ENCODE measurements at places on chromosomes 16 and 17.

DNA sequence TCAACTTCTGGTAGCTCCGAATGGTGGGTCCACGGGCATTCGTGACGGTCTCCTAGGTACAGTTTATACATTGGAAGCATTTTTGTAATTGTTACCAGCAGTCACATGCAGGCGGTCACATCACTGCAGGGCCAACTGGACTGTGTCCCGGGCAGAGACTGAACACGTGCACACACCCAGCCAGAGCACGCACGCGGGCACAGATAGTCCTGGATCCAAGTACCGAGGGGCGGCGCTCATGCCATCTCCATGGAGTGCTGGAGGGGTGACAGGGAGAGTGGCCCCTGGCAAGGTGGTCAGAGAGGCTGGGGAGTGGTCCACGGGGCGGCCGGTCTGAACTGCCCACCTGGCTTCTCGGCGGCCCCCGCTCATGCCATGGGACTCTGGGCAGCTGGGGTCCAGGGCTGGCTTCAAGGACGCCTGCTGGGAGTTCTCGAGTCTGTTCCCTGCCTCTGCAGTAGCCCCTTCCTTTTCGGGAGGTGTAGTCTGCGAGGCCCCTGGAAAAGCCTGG lies 34.2 kb downstream of the BAIAP2 start:
- DNase-seq = no peak

- no peak for DNase-seq
Observed at GRCh38 chr17:59328601-59329000, 2.9 kb upstream of the YPEL2 start.

GRCh38 chr16:79066561-79066960 lies 534.0 kb downstream of the MAF start:
- DNase-seq = no peak

- DNase-seq = no peak
Observed at GRCh38 chr16:5549802-5550201, 452.2 kb upstream of the EEF2KMT start.

GRCh38 chr16:11650641-11651591 lies 17.3 kb upstream of the SNN start:
- DNase-seq = no peak

GRCh38 chr16:11356573-11357331 lies 11.5 kb downstream of the RMI2 start:
- DNase-seq = no peak

DNA sequence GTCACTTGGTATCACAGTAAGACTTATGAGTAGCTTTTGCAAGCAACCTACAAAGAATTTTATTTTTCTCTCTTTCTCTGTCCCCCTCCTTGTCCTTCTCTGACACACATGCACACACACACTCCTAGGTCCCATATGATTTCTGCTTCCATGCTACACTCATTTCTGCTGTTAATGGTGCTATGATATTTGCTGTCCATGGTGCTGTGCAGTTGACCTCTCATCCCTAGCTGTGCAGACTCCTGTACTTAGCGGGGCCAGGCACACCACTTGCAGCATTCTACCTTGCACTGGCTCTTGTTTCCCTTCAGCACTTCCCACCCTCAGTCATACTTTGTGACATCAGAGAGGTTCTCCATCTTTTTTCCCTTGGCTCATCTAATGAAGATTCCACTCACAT lies 158.9 kb upstream of the CNTNAP4 start:
- no peak for DNase-seq

- DNase-seq = no peak
Observed at GRCh38 chr17:59007995-59008394, 98.7 kb downstream of the TRIM37 start.

DNA sequence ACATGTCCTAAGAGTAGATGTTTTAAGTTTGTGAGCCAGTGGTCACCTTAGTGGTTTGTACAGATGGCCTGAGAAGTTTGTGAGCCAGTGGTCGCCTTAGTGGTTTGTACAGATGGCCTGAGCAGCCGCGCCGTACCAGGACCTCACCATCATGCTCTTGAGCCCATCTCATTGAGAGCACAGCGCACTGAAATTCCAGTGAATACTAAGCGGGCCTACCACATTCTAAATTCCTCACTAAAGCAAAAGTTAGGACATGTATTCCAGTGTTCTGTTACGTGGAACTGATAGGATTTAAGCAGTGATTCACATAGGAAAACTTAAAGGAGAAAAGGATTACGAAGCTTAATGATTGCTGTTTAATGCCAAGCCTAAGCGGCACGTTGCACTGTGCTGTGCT lies 3.9 kb downstream of the USP10 start:
- no peak for DNase-seq
